ENCODE measurements at places on chromosomes 2 and 18.

GRCh38 chr18:35841283-35841682 lies 131.2 kb upstream of the RMP24 start:
- DNase-seq, result no peak

- peak; percentile 54 for DNase-seq
Observed at GRCh38 chr2:42568401-42569115, at the start of gene MTA3. Gene MTA3 (plus strand): TSS chr2:42568632. CDS start chr2:42568746, 114 bp downstream.

GRCh38 chr2:170770606-170771420 lies 635 bp downstream of the ERICH2 start:
- DNase-seq, result peak; percentile 64

GRCh38 chr2:187233811-187234210 lies 214.2 kb downstream of the CALCRL start:
- no peak for DNase-seq

DNA sequence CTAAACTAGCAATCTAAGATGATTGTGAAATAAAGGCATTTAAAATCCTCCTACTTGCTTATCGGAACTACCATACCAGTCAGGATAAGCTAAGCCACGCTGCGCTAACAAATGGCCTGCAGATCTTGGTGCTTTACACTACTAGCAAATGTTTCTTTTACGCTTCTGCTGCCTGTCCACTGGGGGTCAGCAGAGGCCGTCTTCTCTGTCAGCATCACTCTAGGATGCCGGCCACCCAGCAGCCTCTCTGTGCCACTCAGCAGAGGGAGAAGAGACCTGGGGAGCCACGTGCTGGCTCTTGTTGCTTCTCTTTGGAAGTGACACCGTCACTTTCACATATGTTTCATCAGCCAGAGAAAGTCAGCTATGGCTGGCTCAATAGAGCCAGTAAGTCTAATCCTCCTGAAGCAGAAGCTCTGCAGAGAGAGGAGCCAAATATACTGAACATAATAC lies 36.6 kb downstream of the COPS8 start:
- DNase-seq, result no peak

- no peak for DNase-seq
Observed at GRCh38 chr18:181711-182110, 23.4 kb downstream of the USP14 start.

- DNase-seq, result no peak
Observed at GRCh38 chr2:42777883-42778805, 14.2 kb upstream of the OXER1 start.

DNA sequence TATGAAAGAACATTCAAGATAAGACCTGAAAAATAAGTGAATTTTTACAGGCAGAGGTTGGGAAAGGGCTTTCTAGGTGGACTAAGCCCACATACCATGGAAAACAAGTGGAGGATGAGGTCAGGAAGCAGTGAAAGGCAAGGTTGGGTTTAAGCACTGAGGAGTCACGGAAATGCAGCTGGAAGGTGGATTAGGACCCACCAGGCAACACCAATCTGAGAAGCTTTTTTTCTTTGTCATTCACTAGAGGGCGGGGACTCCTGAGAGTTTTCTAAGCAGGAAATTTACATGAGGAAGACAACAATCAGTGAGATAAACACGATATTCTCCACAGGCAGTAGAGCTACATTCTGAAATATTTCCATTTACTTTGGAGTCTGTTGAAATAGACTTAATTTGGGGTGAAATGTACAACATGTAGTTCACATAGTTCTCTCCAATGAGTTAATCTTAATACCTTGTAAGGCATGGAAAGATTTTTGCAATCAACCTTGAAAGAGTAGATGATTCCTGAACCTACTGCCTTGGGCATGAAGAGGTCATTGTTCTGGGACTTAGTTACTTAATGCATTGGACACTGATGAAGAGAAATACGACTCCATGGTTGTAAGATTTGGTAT lies 40.7 kb downstream of the VIT start:
- no peak for DNase-seq
